CD4-positive, CD25-positive, alpha-beta regulatory T cell (primary cell): ENCODE measurements at places on chromosomes 16 and 17.

DNA sequence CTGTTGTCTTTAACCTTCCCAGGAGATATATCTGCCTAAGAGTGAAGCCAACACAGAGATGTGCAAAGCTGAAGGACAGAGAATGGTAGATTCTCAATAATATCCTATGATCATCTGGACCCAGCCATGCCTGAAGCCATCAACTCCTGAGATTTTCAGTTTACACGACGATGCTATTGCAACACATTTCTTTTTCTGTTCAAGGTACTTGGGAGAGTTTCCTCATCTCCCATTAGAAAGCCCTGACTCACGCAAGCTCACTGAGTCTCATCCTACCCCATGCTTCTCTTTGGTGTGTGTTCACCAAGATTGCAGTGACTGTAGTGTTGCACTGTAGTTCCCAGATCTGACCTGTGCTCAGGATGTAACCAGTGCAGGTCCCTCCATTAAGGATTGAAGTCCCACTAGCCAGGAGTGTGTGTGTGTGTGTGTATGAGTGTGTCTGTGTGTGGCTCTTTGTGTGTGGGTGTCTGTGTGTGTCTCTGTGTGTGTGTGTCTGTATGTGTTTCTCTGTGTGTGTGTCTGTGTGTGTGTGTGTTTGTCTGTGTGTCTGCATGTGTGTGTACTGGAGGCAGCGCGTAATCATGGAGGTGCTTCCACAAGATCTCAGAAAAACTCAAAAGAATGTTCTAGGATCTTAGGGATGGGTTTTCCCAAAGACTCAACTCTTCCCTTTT is 15.5 kb downstream of the CES1 start:
- no peak for DNase-seq

GRCh38 chr17:66331038-66331816 is 28.8 kb downstream of the PRKCA start:
- no peak for DNase-seq

- DNase-seq: no peak
These were observed 1545.0 kb upstream of the GOT2 start for GRCh38 chr16:60279061-60279665.

- DNase-seq: no peak
These were observed 456 bp downstream of the SMURF2 start for GRCh38 chr17:64661726-64661975.
